AG04449 (cell line): ENCODE measurements at places on chromosomes 1 and 21.

DNA sequence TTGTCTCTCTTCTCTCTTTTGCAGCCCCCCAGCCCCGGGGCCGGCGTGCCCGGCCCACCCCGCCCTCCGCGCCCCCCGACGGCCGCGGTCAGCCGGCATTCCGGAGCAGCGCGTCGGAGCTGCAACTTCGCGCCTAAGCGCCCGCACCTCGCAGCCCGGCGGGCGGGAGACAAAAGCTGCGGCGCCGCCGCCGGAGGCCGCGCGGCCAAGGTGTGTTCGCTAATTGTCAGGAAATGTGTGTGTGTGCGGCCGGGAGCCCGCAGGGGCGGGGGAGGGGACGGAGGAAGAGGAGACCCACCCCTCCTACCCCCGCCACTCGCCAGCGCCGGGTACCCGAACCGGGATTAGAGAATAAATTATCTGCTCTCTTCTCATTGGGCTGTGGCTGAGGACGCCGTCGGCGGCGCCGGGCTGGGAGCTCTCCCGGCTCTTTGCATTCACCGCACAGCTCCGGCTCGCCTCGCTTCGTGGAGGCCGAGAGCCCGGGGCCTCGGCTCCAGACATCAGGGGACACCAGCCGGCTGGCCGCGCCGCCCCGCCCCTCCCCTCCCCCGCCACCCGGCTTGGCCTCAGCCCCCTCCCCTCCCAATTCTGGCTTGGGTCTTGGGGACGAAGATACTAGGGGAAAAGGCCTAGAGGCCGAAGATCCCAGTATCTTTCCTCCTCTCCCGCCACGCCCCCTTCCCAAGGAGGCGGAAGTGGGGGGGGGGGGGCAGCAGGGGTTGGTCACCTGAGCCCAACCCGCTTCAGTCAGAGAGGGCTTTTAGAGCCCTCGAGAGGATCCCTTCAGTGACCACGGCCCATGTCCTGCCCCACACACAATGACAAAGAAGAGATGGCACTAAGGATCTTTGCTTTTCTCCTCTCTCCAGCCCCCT lies 1.3 kb upstream of the BLACAT1 start:
- DNase-seq = no peak

GRCh38 chr1:172352435-172352834 lies 68.0 kb upstream of the C1orf105 start:
- no peak for DNase-seq

DNA sequence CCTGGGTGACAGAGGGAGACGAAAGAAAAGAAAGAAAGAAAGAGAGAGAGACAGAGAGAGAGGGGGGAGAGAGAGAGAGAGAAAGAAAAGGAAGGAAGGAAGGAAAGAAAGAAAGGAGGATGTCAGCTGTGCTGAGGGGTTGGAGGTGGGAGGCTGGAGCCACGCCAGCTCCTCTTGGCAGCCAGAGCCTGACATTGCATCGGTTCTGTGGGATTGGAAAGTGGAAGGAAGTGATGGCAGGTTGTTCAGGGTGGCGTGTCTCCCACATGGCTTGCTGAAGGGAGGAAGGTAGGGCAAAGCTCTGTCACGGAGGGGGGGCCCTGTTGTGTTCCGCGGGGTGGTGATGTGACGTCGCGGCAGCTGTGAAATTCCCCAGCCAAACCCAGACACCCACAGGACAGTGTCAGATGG lies 30.7 kb downstream of the EIF2D start:
- DNase-seq = no peak

GRCh38 chr1:3249631-3250501 lies 180.9 kb downstream of the PRDM16 start:
- DNase-seq = no peak

GRCh38 chr1:3869751-3870301 lies 12.6 kb downstream of the DFFB start:
- no peak for DNase-seq

DNA sequence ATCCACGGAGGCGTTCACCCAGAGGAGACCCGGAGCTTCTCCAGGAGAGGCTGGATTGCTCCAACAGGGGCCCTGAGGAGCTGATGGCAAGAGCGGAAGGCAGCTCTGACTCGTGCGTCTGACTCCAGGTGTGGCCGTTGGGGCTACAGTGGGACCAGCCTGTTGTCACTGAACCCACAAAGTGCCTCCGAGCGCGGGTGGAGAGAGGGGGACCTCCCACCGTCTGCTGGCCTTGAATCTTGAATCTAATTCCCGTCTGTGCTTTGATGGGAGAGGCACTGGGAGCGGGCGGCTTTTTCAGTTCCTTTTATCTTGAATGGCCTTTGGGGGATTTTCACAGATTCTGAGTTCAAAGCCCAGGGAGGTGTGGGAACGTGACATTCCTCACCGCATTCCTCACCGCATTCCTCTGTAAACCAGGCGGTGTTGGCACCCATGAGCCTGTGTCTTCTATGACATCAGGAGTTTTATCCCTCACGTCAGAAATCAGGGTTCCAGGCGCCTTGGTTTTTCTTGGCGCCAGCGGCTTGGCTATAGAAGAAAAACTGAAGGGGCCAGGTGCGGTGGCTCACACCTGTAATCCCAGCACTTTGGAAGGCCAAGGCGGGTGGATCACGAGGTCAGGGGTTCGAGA lies 39.2 kb upstream of the COL18A1 start:
- peak; percentile 17 for DNase-seq

GRCh38 chr21:15241997-15242736 lies 177.4 kb upstream of the NRIP1 start:
- no peak for DNase-seq

- no peak for DNase-seq
These were observed 308.7 kb downstream of the TTLL7 start for GRCh38 chr1:83689921-83690868.

DNA sequence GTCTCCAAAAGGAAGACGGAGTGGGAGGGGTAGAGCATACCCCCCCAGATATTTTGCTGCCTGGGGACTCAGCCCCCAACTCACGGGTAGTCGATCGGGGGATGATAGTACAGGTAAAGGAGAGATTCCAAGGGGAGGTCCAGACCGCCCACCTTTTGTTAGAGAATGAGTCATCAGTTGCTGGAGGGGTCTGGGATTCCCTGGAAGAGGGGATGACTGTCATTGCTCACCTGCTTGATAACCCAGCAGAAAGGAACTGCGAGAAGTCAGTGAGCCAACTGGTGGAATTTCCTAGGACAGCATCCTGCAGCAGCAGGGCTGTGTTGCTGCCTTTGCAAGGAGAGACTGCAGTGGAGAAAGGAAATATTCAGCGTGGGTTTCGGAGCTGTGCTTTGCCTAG lies 64.4 kb downstream of the MACF1 start:
- no peak for DNase-seq

GRCh38 chr1:29640428-29640785 lies 404.1 kb downstream of the PTPRU start:
- no peak for DNase-seq

DNA sequence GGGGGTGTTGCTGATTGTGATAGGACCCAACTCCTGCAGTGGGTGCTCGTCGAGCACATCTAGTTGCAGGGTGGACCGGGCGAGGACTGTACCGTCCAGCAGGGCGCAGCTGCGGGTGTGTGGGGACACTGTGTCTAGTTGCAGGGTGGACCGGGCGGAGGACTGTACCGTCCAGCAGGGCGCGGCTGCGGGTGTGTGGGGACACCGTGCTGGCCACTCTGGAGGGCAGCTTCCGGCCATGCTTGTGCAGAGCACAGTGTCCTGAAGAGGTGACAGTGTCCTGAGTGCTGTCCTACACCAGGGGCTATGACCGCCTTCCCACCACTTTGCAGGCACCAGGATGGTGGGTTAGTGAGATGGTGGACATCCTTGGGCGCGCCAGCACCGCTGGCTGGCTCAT lies 4.6 kb upstream of the TRPM2 start:
- no peak for DNase-seq

DNA sequence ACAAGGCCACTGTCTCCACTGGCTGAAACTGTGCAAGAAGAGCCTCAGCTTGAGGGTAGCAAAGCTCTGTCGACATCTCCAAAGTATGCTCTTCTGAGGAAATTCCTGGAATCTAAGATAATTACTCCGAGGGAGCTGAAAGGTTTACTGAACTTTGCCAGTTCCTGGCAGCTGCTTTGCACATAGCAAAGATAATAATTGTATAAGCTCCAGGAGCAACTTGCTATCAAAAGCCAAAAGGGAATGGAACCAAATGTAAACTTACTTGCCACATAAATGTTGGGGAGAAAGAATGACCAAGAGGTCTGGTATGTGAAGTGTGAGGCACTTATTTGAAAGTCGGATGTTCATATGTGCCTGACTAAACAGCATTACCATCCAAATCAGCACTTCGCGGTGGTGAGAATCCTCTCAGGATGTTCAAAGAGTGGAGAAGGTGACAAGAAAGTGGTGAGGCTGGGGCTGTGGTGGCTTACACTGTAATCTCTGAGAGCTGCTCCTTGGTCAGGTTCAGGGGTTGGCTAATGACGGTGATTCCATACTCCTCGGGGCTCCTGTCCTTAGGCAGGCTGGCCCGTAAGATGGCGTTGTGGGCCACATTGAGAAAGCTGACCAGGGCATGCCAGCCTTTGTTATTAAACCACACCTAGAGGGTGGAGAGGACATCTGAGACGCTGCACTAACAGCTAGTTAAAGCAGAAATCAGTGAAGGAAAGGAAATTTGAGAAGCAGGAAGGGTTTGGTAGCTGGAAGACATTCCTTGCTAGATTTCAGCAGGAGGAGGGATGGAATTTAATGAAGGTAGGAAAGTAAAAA lies 100.0 kb downstream of the ABCA4 start:
- DNase-seq = peak; percentile 99

DNA sequence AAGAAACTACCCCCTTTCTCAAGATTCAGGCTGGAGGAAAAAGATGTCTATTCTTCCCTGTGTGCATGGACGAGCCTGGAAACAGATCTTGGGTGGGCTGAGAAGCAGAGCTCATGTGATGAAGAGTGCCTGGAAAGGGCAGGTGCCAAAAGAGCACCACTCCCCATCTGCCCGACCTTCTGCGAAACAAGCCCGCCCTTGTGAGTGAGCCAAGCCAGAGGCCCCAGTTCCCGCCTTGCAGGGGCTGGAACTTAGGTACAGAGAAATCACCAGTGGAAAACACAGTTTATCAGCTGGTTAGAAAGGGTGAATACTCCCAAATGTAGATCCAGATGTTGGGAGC lies 26.7 kb upstream of the A3GALT2 start:
- no peak for DNase-seq

GRCh38 chr1:230189341-230189740 lies 122.3 kb downstream of the GALNT2 start:
- DNase-seq = no peak

GRCh38 chr1:109527098-109527811 lies 12.4 kb upstream of the GPR61 start:
- no peak for DNase-seq

DNA sequence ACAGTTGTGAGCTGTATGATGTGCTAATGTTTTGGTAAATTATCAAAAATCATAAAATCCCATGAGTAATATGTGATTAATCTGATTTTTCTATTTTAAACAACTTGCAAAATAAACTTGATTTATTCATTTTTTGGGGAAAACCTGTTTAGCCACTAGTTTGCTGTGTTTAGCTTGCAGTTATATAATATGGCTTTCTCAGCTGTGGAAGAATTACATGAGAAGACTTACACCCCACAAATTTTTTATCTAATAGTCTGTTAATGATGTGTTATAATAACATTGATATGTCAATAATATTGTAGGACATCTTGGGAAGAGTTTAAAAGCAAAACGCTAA lies 2.4 kb upstream of the ERRFI1 start:
- DNase-seq = no peak

DNA sequence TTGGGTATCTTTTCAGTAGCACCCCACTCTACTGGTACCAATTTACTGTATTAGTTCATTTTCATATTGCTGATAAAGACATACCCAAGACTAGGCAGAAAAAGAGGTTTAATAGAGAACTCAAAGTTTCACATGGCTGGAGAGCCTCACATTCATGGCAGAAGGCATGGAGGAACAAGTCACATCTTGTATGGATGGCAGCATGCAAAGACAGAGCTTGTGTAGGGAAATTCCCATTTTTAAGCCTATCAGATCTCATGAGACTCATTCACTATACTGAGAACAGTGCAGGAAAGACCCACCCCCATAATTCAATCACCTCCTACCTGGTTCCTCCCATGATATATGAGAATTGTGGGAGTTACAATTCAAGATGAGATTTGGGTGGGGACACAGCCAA lies 878.6 kb upstream of the ADGRL4 start:
- no peak for DNase-seq
